ENCODE measurements at places on chromosomes 3 and 15.

GRCh38 chr15:37061996-37062395 lies 38.4 kb downstream of the MEIS2 start:
- DNase-seq = no peak

GRCh38 chr3:113193719-113194118 lies 17.6 kb upstream of the BOC start:
- no peak for DNase-seq

DNA sequence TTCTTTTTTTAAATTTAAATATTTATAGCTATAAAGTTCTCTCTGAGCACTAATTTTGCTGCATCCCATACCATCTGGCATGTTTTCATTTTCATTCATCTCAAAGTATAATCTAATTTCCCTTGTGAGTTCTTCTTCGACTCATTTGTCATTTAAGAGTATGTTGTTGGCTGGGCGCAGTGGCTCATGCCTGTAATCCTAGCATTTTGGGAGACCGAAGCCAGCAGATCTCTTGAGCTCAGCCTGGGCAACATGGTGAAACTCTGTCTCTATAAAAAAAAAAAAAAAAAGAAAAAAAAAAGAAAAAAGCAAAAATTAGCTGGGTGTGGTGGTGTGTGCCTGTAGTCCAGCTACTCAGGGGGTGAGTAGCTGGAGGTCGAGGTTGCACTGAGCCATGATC lies 34.8 kb downstream of the MAP1A start:
- DNase-seq = no peak

DNA sequence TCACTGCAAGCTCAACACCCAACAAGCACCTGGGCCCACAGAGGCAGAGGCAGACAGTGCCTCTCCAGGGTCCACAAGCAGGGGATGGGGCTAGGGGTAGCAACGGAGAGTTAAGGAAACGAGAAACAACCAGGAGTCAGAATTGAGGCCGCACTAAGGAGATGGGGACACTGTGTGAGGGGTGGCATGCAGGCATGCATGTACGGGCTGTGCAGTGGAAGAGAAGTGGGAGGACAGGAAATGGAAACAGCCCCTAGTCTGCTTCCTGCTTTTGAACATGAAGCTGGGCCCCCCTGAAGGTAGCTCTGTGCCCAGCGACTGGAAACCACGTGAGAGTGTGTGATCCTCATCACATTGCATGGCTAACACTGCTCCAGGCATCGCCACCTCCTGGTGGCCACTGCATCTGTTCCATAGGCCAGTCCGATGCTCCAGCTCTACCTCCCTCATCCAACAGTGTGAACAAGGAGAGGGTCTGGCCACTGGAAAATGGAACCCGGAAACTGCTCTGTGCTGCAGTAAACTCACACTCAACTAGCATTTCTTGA lies 44.0 kb downstream of the XXYLT1 start:
- no peak for DNase-seq

DNA sequence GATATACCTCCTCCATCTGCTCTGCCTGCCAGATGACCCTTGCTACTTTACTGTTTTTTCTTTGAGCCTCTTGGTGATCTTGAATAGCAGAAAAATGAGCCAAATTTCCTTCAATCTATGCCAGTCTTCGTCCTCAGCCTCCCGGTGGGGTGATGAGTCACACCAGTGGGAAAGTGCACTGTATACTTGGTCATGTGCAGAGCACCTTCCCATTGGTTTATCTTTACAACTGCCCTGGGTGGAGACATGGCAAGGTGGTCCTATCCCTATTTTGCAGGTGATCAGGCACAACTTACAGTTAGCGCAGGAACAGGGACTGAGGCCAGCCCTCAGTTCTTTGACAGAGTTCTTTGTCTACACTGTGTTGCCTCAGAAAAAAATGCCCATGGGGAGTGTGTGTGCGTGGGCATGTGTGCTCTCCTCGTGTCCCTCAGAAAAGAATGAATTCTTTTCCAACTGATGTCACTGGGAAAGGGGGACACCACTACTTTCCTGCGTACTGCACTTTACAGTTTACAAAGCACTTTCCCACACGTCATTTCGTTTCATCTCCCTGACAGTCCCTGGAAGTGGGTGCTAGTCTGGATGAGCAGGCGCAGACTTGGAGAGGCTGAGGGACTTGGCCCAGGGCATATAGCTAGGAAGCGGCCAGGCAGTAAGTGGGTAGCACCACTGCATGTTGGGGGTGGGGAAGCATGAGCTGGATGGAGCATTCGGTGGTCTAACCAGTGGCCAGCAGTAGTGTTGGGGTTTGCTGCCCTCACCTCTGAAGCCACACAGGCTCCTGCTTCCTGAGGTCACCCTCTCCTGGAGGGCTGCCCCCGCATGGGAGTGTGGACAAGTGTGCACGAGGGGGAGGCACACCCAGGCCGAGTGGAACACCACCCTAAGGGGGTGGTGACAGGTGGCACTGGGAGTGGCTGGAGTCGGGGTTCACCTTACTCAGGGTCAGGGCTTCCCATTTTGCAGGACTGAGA lies 24.1 kb downstream of the SMAD3 start:
- DNase-seq = peak; percentile 68
